ENCODE measurements at places on chromosomes 5 and 9. TPM values are rescaled to one million over a fixed set of nuclear protein-coding genes. Genes with fewer than 3 reads are reported as not detected.

- no peak for DNase-seq
These were observed 44.2 kb downstream of the GDA start for GRCh38 chr9:72193478-72193881.

- no peak for DNase-seq
These were observed 177.9 kb downstream of the CETN3 start for GRCh38 chr5:90231688-90232087.

DNA sequence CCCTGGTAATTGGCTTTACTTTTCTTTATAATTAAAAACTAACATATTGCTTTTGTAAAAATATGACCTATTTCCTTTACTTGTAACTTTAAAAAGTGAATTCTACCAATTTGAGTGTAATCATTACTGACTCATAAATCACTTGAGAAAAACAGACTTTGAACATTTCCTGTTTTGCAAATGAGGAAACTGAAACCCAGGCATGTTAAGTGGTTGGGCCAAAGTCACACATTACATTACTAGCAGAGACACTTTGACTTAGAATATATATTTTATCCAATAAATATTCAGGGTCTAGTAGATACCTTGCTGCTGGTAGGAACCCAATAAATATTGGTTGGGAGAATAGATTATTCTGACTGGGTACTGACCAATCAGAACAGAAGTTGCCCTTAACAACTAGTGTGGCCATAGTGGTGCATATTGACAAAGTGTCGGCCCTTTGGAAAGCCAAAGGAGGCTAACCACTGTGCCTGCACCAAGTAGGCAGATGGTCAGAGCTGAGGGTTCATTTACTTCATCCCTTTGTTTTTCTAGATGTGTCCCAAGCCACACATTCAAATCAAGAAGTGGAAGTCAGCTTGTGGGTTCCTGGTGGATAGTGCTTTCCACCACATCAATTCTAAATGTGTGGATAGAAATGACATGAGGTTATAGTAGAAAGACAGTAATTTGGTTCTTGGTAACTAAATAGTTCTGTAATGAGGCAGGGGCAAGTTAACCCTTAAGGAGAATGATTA is 365.1 kb upstream of the RIOK2 start:
- DNase-seq = no peak

Gene NKD2
- 2.1 TPM for total RNA-seq

DNA sequence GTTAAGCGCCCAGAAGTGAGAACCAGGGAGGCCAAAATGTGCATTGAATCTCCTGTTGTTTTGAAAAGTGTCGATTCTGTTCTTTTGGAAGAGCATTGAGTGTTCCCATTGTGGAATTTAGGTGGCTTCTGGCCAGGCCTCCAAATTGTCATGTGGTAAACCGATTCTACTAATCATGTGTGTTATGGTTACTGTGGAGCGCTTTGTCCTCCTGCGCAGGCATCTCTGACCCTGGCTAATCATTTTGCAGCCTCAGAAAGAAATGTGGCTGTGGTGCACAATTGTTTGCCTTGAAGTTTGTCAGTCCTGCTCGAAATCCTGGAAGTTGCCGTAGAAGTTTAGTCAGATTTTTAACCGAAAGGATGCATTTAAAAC is 121.3 kb downstream of the RASGRF2 start:
- DNase-seq = no peak

Gene SPINK6
- 3.0 TPM for total RNA-seq

GRCh38 chr5:68440651-68441050 is 225.1 kb downstream of the PIK3R1 start:
- DNase-seq = no peak

- DNase-seq = peak; percentile 30
These were observed 4.4 kb downstream of the SLIT3 start for GRCh38 chr5:169296419-169297143.

Gene LMBRD2
- total RNA-seq = 16.7 TPM

DNA sequence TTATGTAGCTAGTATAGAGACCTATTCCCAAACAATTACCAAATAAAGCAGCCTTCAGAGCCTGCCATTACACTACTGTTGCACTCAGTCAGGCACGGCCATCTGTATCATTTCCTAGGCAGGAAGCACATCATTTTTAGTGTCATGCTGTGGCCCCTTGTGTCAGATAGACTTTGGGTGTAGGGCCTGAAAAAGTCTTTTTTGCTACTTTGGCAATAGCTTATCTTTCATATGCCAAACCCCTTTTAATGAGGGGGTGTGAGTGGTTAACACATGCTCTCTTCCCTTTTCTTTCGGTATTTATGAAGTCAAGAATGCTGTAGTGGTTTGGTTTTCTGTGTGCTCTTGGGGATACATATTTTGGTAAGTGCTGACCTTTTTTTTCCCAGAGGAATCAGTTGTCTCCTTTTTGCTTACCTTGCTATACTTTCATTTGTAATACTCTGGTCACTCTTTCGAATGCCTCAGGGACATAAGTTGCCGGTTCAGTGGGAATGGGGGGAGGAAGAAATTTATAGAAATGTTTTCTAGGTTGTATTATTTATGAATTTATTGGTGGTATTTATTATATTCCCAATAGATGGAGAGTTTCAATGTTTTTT is 209.8 kb downstream of the CSNK1G3 start:
- no peak for DNase-seq

Gene FAM221B
- 0.43 TPM for total RNA-seq

All from mucosa of descending colon (tissue), 3 donors.